ENCODE measurements at places on chromosomes 7 and 10. TPM values are rescaled to one million over a fixed set of nuclear protein-coding genes. Genes with fewer than 3 reads are reported as not detected.

Gene RBM20
- polyA plus RNA-seq = not detected

Gene CAV2
- not detected for polyA plus RNA-seq

Gene SGPL1
- 18.7 TPM for polyA plus RNA-seq

Gene PCDH15
- not detected for polyA plus RNA-seq

Gene CYP3A4
- polyA plus RNA-seq = not detected

Gene OR2A1
- not detected for polyA plus RNA-seq

Gene PLCE1
- 0.41 TPM for polyA plus RNA-seq

Gene NEUROD6
- not detected for polyA plus RNA-seq

Gene SLC13A1
- not detected for polyA plus RNA-seq

Gene ZPBP
- polyA plus RNA-seq = not detected

Gene CDNF
- 1.1 TPM for polyA plus RNA-seq

Gene TRIM50
- polyA plus RNA-seq = not detected

Gene LRRC4
- not detected for polyA plus RNA-seq

Gene ITIH5
- not detected for polyA plus RNA-seq

Gene EPO
- polyA plus RNA-seq = not detected

Gene IDI2
- polyA plus RNA-seq = not detected

Gene FGFBP3
- polyA plus RNA-seq = 1.4 TPM

Gene GIMAP7
- 0.36 TPM for polyA plus RNA-seq

Gene NKX1-2
- polyA plus RNA-seq = not detected

Gene PRLHR
- not detected for polyA plus RNA-seq

Gene CALN1
- polyA plus RNA-seq = not detected

Gene FRMD4A
- polyA plus RNA-seq = not detected

Gene RBP3
- not detected for polyA plus RNA-seq

Gene PNLIPRP1
- polyA plus RNA-seq = not detected

Gene OR2A42
- polyA plus RNA-seq = not detected

Gene HABP2
- not detected for polyA plus RNA-seq

Gene OPN1SW
- polyA plus RNA-seq = not detected

Gene MMD2
- not detected for polyA plus RNA-seq

Gene PODXL
- polyA plus RNA-seq = 0.12 TPM

Gene PDGFA
- polyA plus RNA-seq = 0.12 TPM

Gene UCN3
- polyA plus RNA-seq = not detected

Gene MNX1
- not detected for polyA plus RNA-seq

Gene NMT2
- polyA plus RNA-seq = 3.7 TPM

Gene ZNF239
- 3.2 TPM for polyA plus RNA-seq

Gene CYP3A7
- not detected for polyA plus RNA-seq

Gene FAM131B
- not detected for polyA plus RNA-seq

Gene CUZD1
- polyA plus RNA-seq = 0.51 TPM

Gene DOCK4
- 0.16 TPM for polyA plus RNA-seq

Gene FOXI2
- not detected for polyA plus RNA-seq

Gene SEMA3E
- not detected for polyA plus RNA-seq

Gene TLX1
- not detected for polyA plus RNA-seq

Gene DYDC2
- not detected for polyA plus RNA-seq

Gene PTPN20
- polyA plus RNA-seq = 0.88 TPM

Gene ZNF853
- 1.1 TPM for polyA plus RNA-seq

Gene TUBAL3
- not detected for polyA plus RNA-seq

Gene ADRA2A
- not detected for polyA plus RNA-seq
